GF-D8 (cell line): ENCODE measurements at places on chromosomes 12 and 14.

DNA sequence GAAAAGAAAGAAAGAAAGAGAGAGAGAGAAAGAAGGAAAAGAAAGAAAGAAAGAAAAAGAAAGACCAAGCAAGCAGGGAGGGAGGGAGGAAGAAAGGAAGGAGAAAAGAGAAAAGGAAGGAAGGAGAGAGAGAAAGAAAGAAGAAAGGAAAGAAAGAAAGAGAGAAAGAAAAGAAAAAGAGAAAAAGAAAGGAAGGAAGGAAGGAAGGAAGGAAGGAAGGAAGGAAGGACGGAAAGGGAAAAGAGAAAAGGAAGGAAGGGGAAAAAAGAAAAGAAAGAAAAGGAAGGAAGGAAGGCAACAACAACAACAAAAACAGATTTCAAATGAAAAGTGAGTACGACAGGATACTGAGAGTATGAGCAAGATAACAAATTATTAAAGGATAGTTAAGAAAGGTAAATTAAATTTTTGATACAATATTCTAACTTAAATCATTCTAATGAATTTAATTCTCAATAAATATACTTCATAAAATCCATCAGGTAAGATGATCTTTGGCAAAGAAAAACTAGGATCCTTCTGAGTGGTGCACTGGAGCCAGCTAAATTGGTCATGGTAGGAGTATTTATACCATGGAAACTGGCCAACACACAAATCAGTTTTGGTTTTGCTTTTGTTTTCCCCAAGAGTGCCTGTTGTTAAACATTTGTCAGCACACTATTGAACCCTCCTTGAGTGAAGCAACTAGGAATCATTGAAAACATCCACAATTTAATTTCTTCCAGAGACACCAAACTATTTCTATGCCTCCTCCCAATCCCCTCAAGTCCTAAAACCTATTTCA lies 56.1 kb upstream of the DYRK2 start:
- no peak for DNase-seq

- peak; percentile 46 for DNase-seq
Measured at GRCh38 chr14:81303258-81303935, 82.6 kb upstream of the GTF2A1 start.

GRCh38 chr12:81284137-81284536 lies 206.3 kb downstream of the ACSS3 start:
- no peak for DNase-seq

DNA sequence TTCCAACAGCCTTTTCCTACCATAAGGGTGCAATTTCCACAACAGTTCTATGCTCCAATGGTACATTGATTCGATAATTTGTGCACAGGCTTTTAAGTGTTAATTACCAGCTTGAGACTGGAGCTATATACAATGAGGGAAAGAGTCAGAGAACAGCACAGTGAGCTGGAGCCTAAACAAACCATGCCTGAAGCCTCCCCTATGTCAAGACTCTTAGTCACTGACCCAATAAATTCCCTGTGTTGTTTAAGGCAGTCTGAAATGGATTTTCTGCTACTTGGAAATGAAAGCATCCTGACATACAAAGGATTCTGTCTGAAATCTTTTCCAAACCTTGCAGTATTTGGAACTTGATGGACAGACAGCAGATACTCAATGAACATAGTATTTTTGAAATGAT lies 149.0 kb downstream of the EFCAB11 start:
- no peak for DNase-seq

DNA sequence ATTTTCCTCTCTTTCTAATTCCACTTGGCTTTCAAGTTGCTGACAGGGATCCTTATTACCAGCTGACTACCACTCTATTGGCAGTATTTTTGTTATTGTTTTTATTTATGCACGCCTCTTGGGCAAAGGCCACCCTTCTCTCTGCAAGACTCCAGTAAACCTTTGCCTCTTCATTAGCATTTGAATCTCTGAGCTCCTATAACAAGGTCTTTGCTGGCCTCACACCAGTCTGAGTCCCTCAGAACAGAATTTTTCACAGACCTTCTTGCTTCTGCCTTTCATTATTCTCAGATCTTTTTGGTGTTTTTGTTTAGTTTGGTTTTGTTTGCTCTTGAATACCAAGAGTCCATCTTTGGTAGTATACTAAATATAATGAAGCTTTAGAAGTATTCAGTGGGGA lies 145.9 kb downstream of the PDZRN4 start:
- no peak for DNase-seq

- no peak for DNase-seq
Measured at GRCh38 chr14:67566908-67567307, 33.2 kb downstream of the PIGH start.

DNA sequence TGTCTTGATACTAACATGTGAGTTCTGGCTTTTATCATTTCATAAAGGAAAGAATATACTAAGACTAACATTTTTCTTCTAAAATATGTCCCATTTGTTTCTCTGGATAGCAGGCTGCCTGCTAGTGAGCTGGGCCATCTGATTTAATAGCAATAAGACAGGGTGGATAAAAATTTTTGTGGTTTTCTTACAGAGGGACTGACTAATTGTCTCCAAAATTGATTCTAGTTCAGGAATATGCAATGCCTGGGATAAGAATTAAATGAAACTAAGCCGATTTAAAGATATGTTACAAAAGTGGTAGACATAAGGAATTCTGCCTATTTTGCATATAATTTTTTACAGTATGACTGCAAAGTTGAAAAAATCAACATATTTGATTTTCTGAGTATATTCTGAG lies 252.9 kb upstream of the NAV3 start:
- no peak for DNase-seq

DNA sequence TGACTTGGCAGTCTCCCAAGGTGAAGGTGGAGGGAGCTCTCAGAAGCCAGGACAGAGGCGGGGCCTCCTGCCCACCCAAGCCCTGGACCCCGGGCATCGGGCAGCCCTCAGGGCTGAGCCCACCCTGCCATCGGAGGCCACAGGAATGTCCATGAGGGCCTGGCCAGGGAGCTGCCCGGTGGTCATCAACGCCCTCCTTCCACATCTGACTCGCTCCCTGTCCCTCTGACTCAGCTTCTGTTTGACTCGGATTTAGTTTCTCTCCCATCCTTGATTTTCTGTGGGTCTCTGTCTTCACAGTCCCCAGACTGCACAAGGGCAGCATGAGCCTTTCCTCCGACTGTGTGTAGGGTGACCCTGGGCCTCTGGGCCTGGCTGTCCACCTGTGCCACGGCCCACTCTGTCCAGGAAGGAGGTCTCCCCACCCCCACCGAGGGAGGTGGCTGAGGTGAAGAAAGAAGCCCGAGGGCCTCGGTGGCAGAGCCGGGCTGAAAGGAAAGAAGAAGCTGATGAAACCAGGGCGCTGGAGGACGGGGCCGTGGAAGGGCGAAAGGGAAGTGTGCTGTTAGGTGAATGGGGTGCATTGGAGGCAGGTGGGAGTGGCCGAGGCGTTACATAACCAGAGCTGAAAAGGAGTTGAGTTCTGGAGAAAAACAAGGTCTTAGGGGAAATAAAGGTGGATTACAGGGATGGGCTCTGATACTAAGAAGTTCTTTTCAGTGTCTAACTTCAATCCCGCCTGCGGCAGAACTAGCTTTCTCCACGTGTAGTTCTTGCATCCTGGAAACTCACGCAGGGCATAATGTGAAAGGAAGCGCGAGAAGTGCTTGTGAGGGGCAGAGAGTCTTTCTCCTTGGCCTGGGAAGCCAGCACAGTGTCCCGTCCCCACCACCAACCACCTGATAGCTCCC lies 16.7 kb upstream of the TMEM106C start:
- DNase-seq: peak; percentile 51

GRCh38 chr12:93056971-93057535 lies 128.0 kb upstream of the EEA1 start:
- DNase-seq: no peak

DNA sequence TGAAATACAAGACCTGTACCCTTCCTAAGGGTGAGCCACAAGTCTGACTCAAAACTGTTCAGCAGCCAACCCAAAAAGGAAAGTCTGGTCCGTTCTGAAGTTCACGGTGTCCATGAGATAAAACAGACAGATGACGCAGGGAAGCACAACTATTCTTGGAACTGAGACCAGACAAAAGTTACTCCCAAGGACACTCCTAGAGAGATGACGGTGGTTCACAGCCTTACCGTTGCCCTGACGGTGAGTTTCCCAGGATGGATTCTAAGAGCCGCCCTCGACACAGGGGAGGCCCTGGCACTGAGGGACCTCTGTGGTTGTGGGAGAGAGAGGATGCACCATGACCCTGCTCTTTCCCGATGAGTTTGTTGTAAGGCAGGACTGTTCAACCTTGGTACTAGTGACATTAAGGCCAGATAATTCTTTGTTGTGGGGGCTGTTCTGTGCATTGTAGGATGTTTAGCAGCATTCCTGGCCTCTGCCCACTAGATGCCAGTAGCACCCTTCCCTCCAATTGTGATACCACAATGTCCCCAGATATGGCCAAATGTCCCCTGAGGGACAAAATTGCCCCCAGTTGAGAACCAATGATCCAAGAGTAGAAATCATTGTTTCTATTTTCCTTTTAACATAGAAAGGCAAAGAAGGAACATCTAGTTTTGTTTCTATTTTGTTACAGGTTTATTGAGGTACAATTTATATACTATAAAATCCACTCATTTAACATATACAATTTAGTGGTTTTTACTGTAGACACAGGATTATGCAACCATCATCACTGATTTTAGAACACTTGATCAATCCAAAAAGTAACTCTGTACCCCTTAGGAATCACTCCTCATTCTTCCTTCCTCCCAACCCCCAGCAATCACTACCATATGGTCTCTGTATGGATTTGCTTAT lies 23.0 kb downstream of the OR10P1 start:
- no peak for DNase-seq

DNA sequence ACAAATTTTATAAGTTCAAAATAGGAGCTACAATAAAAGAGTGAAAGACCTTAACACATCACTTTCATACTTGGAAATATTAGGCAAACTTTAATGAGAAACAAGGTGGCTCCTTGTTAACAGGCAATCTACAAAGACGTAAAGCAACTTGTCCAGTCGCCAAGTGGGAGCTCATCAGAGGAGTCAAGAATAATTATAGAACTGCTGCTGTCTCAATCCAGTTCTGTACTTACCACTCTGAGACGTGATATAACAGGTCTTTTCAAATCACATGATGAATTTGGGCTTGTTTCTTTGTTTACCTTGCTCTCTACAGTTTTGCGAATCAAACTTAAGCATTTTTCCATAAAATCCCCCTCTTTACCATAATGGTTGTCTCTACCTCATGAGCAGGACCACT lies 3.6 kb downstream of the YBX3 start:
- DNase-seq: no peak

DNA sequence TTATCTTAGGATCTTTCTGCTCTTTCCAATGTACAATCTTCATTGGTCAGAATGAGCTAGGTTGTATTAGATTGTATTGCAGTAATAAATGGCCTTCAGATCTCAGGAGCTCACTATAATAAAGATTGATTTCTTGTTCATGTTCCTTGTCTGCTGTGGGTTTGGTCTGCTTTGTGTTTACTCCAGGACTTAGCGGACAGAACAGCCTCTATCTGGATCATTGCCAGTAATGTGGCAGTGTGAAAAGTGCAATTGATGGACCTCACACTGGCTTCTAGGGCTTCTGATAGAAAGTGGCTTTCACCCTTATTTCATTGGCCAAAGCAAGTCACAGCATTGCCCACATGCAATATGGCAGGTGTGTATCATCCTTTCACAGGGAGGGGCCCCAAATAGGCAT lies 81.2 kb downstream of the BTG1 start:
- DNase-seq: no peak

- peak; percentile 78 for DNase-seq
Measured at GRCh38 chr12:110860833-110861296, 14.1 kb downstream of the CCDC63 start.

GRCh38 chr14:94819531-94819930 lies 49.6 kb upstream of the GSC start:
- no peak for DNase-seq

- DNase-seq: no peak
Measured at GRCh38 chr14:97457575-97458085, 660.4 kb downstream of the VRK1 start.

DNA sequence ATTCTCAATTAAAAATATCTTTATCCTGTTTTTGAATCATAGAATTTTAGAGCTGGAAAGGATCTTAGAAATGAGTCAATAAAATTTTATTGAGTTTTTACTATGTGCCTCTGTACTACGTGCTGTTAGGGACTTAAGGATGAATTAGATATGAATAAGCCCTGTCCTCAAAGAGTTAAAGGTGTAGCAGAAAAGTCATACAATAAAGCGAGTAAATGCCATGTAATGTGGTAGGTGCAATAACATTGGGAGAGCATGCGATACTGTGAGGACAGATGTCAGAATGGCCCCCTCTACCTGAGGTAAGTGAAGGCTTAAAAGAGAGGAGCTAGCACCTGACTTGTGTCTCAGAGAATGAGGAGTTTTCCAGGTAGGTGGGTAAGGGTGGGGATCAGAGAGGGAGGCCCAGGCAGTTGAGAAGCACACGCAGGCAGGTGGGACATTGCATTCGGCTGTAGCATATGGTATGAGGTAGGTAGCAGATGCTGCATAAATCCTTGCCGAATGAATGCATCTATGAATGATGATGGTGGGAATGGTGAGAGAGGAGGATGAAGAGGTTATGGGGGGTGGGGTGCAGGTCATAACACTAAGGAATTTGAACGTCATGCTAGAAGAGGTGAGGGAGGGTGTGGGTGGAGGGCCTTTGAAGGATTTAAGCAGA lies 35.4 kb upstream of the ATP23 start:
- DNase-seq: no peak

GRCh38 chr14:80942191-80942600 lies 658 bp upstream of the CEP128 start:
- no peak for DNase-seq

DNA sequence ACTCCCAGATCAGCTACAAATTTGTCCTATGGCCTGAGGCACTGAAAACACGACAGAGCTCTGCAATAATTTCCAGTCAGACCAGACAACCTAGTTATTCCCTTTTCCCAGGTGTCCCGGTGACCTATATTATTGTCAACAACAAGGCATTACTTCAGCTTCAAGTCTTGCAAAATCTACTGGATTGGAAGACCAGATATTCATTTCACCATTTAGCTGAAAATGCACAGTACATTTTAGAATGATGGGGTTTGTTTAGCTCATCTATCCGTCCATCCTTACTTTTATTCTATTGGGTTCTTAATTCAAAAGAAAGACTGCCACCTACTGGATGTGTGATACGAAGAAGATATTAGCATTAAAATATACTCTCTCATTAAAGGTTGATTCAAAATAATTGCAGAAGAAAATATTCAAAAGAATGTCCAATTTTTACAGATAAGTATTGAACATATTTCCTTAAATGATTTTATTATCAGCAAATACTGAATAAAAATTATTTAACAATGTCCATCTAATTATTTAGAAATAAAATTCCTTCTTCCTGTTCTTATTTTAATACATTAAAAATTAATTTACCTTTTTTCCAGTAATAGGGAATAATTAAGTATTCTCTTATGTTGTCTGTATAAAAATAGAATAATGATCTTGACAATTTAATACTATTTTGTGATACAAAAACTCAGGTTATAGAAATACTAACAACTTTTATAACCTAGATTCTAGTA lies 244.9 kb upstream of the LRIG3 start:
- DNase-seq: no peak

- DNase-seq: no peak
Measured at GRCh38 chr12:123390498-123391426, 6.8 kb downstream of the KMT5A start.

- no peak for DNase-seq
Measured at GRCh38 chr12:10285919-10286318, 21.8 kb upstream of the KLRD1 start.

- no peak for DNase-seq
Measured at GRCh38 chr14:84856751-84857534, 673.0 kb upstream of the FLRT2 start.
